ENCODE measurements at places on chromosomes 7 and 10. TPM values are rescaled to one million over a fixed set of nuclear protein-coding genes. Genes with fewer than 3 reads are reported as not detected.

TCTN3 gene
- 17.8 TPM for total RNA-seq

SEMA4G gene
- 0.53 TPM for total RNA-seq

GPR15LG gene
- not detected for total RNA-seq

SLC39A12 gene
- total RNA-seq: not detected

VENTX gene
- not detected for total RNA-seq

STEAP1B gene
- total RNA-seq: 7.3 TPM

MYL10 gene
- total RNA-seq: not detected

H2BK1 gene
- total RNA-seq: not detected

LIPF gene
- total RNA-seq: not detected

CCNY gene
- 54.8 TPM for total RNA-seq

VAX1 gene
- not detected for total RNA-seq

PIP gene
- not detected for total RNA-seq

KLF14 gene
- total RNA-seq: not detected

VSTM4 gene
- total RNA-seq: 0.23 TPM

GIMAP8 gene
- 0.12 TPM for total RNA-seq

FKBP6 gene
- total RNA-seq: not detected

GHRHR gene
- not detected for total RNA-seq

MYO1G gene
- 0.08 TPM for total RNA-seq

GPR146 gene
- total RNA-seq: 6.8 TPM

OR2A1 gene
- 0.08 TPM for total RNA-seq

KCNMA1 gene
- total RNA-seq: 9.8 TPM

CHN2 gene
- total RNA-seq: 2.2 TPM

EPO gene
- total RNA-seq: not detected

DOCK4 gene
- total RNA-seq: 8.4 TPM

OR2A7 gene
- 0.23 TPM for total RNA-seq

HHEX gene
- total RNA-seq: 7.7 TPM

FZD1 gene
- total RNA-seq: 31.7 TPM

SEMA3D gene
- total RNA-seq: 17.9 TPM

ADGRA1 gene
- total RNA-seq: not detected

CFAP58 gene
- total RNA-seq: 0.75 TPM

ITGB8 gene
- total RNA-seq: 21.0 TPM

PNLIPRP2 gene
- total RNA-seq: not detected

SCIN gene
- total RNA-seq: 0.23 TPM

GATA3 gene
- 0.08 TPM for total RNA-seq

EBF3 gene
- 8.8 TPM for total RNA-seq

GRID2IP gene
- total RNA-seq: not detected

CCDC146 gene
- total RNA-seq: 0.75 TPM
